ENCODE measurements at places on chromosomes 2 and 18.

- DNase-seq, result no peak
These were observed 25.0 kb downstream of the SPEG start for GRCh38 chr2:219459460-219460311.

- peak; percentile 94 for DNase-seq
These were observed 64.7 kb upstream of the RASGRP3 start for GRCh38 chr2:33411765-33412164.

DNA sequence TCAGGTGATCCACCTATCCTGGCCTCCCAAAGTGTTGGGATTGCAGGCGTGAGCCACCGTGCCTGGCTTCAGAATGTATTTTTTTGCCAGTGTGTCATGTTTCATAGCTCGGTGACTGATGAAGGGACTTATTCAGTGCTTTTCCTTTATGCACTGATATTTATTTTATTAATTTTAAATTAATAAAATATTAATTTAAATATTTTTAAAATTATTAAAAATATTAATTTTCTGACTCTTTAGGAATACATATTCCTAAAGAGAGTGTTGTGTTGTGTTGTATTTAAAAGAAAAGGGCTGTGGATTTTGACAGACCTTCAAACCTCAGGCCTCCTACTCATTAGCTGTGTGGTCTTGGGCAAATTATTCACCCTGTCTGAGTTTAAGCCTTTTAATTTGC is 22.3 kb downstream of the RAB27B start:
- no peak for DNase-seq

DNA sequence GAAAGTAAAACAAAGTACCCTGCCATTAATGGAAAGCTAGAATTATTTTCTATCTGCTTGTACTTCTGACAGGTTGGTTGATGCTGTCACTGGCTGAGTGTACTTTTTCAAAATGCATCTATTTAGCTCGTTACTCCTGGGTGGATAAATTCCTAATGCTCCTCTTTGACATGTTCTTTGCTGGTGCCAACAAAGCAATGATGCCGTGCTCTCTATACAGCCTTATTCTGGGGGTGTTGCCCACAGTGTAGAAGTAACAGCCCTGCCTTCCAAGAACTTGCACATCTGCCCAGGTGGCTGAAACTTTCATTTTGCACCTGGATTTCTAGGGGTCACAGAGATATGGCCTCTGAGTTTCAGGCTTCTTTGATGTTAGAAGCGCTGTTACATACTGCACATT is 132.4 kb downstream of the SLC4A3 start:
- no peak for DNase-seq

- no peak for DNase-seq
These were observed 63.4 kb downstream of the BIN1 start for GRCh38 chr2:127043367-127044164.

DNA sequence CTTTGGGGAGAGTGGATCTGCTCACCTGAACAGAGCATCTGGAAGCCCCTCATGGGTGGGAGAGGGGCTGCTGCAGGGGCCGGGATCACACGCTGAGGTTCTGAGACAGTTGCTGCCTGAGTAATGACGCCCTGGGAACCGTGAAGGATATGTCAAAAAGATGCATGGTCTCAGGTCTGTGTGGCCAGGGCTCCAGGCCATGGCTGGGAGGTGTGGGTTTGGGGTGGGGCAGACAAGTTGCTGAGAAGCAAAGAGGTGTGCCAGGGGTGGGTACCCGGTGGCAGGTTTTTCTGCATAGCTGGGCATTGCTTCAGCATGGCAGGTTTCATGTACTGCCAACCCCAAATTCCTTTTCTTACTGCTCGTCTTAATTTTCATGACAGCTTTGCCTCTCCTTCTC is 133.5 kb downstream of the RPIA start:
- DNase-seq, result no peak

DNA sequence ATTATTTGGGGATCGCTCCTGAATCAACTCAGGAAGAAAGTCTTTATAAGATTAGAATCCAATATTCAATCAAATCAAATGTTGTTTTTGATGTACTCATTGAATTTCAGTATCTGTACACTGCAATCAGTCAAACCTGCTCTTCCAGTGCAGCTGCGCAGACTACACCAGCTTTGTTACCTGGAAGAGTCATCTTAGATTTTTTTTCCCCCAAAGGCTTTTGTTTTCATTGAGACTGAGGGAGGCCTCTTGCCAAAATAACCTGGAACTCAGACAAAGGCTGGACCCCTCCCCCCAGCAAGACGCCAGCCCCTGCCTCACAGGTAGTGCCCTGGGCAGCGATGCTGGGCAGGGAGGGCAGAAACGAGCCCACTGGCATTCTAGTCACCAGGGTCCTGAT is 74.8 kb downstream of the ARHGEF4 start:
- no peak for DNase-seq

DNA sequence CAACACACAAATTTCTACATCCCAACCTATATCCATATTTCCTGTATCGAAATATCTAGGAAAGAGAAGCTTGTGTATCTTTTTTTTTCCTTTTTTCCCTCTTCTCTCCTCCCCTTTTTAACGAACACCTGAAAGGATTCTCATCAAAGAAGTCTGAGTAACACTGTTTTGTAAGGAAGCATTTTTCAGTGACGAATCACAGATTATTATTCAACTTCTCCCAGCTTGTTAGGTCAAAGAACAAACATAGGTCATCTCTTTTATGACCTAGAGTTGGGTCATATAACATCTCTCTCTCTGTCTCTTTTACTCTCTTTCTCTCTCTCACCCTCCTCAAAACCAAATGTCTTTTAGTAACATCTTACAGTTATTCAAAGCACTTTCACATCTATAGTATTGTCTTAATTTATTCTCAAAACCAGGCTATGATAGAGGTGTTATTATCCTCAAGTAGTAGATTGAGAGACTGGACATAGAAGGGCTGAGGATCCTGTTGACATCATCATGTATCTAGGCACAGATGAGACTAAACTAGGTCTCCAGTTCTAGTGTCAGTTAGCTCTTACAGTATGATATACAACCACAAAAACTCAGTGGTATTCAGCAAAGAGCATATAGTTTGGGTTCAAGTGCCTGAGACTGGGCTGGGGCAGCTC is 80.1 kb upstream of the SPOPL start:
- DNase-seq, result no peak

DNA sequence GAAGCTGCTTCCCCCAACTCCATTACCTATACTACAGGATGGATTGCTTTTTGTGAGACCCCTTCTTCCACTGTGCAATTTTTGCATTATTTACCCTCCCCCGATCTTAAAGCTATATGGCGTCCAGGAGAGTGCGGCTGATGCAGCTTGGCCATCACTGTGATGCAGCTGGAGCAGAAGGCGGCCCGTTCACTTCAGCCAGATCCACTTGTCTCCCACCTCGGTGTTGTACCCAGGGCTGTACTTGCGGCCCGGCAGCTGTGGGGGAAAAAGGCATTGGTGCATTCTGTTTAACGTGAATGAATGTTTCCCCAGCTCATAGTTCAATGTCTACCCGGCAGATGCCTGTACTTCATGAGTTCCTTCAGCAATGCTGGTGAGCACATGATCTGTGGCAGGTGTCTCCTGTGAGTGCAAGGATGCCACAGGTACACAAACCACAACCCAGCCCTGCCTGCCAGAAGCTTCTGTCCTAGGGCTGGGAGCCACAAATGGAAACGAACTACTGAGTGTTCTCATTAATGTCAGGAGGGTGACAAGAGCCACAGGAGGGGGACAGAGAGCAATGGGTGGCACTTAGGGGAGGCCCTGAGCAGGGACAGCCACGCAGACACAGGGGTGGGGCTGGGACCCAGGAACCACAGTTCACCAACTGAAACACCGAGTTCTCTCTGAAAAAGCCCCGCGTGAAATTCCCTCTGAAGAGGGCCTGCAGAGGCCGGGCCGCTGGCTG is 64.0 kb downstream of the NDUFA10 start:
- no peak for DNase-seq

GRCh38 chr18:48813833-48814489 is 136.8 kb downstream of the SMAD7 start:
- DNase-seq, result no peak

GRCh38 chr2:31137211-31138036 is 816 bp downstream of the GALNT14 start:
- no peak for DNase-seq

GRCh38 chr18:555705-556457 is 24.3 kb upstream of the CETN1 start:
- no peak for DNase-seq

DNA sequence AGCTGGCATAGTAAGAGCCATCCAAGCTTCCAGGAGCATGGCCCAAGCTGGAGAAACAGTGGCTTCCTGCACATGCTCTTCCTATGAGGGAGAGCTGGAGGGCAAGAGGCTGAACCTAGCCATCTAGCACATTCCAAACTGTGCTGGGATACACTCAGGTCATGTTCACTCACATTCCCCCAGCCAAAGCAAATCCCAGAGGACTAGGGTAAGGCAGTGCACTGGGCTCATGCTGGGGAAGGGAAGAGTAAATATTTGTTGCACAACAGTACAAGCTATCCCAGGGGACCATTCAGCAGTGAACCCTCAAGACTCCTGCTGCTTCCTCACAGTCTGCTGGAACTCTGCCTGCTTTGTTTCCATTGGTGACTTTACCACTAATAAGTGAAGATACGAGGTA is 20.7 kb upstream of the GYPC start:
- DNase-seq, result peak; percentile 77

GRCh38 chr2:86416146-86416545 is 25.0 kb upstream of the KDM3A start:
- DNase-seq, result no peak

Data from smooth muscle cell of the brain vasculature (primary cell).